ENCODE measurements at places on chromosomes 11 and 22.

DNA sequence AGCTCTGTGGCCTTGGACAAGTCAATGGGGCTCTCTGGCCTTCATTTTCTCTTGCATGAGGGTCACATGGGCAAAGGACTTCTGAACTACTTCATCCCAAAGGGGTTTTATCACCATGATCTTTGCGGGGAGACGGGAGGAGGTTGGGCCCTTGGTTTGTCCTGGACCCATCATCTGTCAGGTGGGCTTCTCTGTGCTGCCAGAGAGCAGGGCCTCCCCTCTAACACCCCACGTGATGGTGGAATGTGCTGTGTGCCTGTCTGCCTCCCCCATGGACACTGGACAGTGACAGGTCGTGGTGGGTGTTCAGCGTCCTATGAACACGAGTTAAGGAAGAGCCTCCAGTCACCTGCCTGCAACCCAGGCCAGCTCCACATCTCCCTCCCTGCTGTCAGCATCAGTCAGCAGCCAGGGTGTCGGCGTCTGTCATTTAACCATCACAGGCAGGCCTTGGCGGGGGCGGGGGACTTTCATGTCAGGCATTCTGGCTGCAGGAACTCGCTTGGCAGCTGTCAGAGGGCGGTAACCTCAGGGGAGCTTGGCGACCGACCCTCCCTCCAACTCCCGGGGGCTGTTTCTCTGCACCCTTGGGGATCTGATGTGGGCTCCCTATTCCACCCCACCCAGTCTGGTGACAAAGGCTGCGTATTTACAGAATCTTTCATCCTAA is 2.6 kb upstream of the SUN2 start:
- no peak for DNase-seq

DNA sequence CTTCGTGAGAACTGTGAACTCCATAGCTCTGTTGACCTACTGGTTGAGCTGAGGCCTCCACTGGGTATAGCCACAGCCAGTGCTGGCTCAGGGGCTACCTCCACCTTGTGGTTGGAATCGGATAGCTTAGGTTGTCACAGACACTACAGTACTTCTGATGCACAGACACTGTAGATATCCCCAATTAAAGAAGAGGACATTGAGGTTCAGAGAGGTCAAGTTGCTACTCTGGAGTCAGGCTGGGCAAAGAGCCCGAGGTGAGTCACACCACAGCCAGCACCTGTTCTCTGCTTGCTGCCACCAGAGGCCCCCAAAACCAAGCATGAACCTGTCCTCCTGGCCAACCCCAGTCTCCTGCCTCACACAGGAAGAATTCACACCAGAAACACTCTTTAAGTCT is 5.4 kb downstream of the UFD1 start:
- DNase-seq = no peak

GRCh38 chr11:92304271-92304670 is 79.7 kb downstream of the FAT3 start:
- no peak for DNase-seq

- no peak for DNase-seq
Measured at GRCh38 chr11:63838150-63838677, 696 bp upstream of the MARK2 start.

GRCh38 chr11:67639438-67639859 is at the start of gene TBX10:
TSS of gene TBX10 (minus strand) at chr11:67639763. CDS start at chr11:67639472, 291 bp downstream.
- no peak for DNase-seq

GRCh38 chr11:47441421-47441820 is 7.5 kb downstream of the RAPSN start:
- no peak for DNase-seq

DNA sequence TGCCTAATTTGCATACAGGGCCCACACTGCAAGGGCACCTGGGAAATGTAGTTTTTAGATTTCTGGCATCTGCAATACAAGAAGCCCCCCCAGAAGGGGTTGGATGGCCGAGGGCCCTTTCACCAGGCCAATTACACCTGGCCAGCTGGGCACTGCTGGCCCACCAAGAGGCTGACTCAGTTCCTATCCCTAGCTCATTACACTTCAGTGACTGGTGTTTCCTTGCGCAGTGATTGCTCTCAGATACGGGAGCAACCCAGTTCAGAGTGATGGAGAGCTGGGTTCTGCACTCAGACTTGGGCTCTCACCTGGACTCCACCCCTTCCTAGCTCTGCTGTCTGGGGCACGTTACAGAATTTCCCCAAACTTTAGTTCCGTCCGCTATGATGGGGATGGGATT is 81.1 kb upstream of the SHANK2 start:
- no peak for DNase-seq
